ENCODE measurements at places on chromosomes 5 and 9. TPM values are rescaled to one million over a fixed set of nuclear protein-coding genes. Genes with fewer than 3 reads are reported as not detected.
A peak's percentile ranks its signal among the peaks of the same experiment; 100 is the strongest.

CFAP157 gene
- not detected for total RNA-seq

FBP1 gene
- 0.30 TPM for total RNA-seq

DNA sequence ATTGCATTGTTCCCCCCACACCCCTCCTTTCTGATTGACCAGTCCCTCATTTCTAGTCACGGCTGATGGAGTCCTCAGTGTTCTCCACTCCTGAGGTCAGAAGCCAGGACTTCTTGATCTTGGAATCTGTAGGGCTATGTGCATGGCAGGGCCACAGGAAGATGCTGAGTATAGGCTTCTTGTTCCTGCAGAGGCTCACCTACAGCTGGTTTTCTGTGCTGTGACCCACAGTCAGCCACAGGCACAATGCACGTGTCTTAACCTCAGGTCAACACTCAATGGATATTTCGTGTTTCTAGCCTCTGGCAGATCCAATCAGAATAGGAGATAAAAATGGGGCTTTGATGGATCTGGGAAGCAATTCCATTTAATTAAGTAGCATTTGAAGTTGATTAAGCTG lies 14.3 kb upstream of the CXCL14 start:
- no peak overlapping the region for H3K27ac ChIP-seq
- no peaks in the 10 kb centered on the region for H3K36me3 ChIP-seq
- no peaks in the 10 kb centered on the region for H3K4me1 ChIP-seq
- DNase-seq, result no peak
- no peak overlapping the region for H3K4me3 ChIP-seq

TMEFF1 gene
- total RNA-seq, result 0.49 TPM

DNA sequence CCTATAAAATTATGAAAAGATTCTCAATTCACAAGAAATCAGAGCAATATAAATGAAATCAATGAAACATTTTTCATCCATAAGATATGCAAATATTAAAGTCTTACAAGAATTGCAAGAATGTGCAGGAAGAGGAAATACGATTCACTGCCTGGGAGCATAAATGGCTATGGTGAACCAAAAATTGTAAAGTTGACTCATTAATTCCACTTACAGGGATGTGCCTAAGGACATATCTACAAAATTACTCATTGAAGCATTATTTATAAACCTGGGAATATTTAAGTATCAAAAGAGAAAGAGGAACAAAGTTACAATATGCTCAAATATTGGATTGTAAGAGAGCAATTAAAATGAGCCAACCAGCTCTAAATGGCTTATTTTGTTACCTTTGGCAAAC lies 6.9 kb upstream of the NIPSNAP3A start:
- no peak overlapping the region for H3K27ac ChIP-seq
- no peaks in the 10 kb centered on the region for H3K27me3 ChIP-seq
- H3K36me3 ChIP-seq, result no peaks in the 10 kb centered on the region
- H3K4me3 ChIP-seq, result no peak overlapping the region
- H3K4me1 ChIP-seq, result peaks cover 5% of the 10 kb centered on the region

DNA sequence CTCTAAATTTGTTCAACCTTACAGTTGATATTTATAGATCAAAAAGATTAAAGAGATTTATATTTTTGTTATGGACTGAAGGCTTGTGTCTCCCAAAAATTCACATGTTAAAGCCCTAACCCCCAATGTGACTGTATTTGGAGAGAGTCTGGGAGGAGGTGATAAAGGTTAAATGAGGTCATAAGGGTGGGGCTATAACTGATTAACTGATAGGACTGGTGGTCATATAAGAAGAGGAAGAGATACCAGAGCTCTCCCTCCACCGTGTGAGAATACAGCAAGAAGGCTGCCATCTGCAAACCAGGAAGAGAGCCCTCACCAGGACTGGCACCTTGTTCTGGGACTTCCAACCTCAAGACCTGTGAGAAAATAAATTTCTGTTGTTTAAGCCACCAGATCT lies 264.3 kb downstream of the ENC1 start:
- DNase-seq, result no peak
- H3K36me3 ChIP-seq, result no peaks in the 10 kb centered on the region
- H3K27me3 ChIP-seq, result peaks cover 7% of the 10 kb centered on the region
- H3K4me1 ChIP-seq, result no peaks in the 10 kb centered on the region
- no peak overlapping the region for H3K27ac ChIP-seq

GRCh38 chr5:88805151-88805784 lies 77.7 kb downstream of the MEF2C start:
- H3K4me3 ChIP-seq, result no peak overlapping the region
- H3K27me3 ChIP-seq, result no peaks in the 10 kb centered on the region
- DNase-seq, result no peak
- no peaks in the 10 kb centered on the region for H3K36me3 ChIP-seq
- no peaks in the 10 kb centered on the region for H3K4me1 ChIP-seq

- no peak for DNase-seq
- H3K36me3 ChIP-seq, result no peaks in the 10 kb centered on the region
- no peak overlapping the region for H3K4me3 ChIP-seq
- no peak overlapping the region for H3K27ac ChIP-seq
These were observed 201.1 kb downstream of the EPB41L4A start for GRCh38 chr5:112217843-112218579.

- no peaks in the 10 kb centered on the region for H3K27me3 ChIP-seq
- H3K27ac ChIP-seq, result peak overlapping the region; percentile 16
- H3K36me3 ChIP-seq, result peaks cover 46% of the 10 kb centered on the region
- DNase-seq, result peak; percentile 73
- H3K4me1 ChIP-seq, result peaks cover 40% of the 10 kb centered on the region
These were observed 142.9 kb downstream of the CDK5RAP2 start for GRCh38 chr9:120436983-120437475.

IRX2 gene
- total RNA-seq, result not detected

INSL6 gene
- total RNA-seq, result not detected

DNA sequence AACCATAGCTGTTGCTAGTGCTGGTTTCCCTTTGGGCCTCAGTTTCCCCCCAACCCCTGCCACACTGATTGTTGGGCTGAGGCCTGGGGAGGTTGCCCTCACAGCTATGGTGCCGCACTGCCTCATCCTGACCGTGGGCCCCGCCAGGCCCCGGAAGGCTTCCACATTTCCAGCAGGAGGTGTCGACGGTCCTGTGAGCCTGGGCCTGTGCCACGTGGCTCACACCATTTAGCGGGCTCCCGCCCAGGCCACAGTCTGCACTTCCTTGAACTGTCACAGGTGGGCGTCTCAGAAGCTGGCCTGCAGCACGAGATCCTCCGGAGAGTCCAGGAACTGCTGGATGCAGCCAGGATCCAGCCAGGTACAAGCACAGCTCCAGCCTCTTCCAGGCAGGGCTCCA lies 45.7 kb downstream of the LRSAM1 start:
- H3K4me3 ChIP-seq, result no peak overlapping the region
- H3K27me3 ChIP-seq, result no peaks in the 10 kb centered on the region
- H3K4me1 ChIP-seq, result peaks cover 6% of the 10 kb centered on the region
- no peak for DNase-seq

DNA sequence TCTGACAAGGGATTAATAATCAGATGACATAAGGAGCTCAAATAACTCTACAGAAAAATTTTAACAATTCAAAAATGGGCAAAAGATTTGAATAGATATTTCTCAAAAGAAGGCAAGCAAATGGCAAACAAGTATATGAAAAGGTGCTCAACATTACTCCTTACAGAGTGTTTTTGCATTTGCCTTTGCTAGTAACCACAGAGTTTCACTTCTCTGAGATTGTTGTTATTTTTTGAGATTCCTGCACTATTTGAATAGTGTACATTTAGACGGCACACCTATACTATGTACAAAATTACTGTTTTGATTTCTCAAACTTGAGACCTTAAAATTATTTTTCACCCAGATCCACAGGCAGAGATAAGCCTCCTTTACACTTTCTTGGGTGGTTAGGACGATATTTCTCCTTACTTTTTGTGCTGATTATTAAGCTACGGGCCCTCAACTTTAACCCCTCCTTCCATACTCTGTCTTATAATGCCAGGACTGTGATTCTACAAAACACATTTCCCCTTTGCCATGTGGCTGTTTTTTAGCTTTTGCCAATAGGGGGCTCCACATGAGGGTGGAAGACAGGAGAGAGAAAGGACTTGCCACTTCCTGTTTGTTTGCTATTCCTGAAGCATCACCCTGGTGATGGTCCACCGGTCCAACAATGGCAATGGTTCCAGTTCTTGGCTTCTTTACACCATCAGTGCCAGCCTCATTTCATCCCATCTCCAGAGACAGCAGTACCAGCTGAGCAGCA lies 65.0 kb upstream of the DAP start:
- no peak overlapping the region for H3K27ac ChIP-seq
- peaks cover 15% of the 10 kb centered on the region for H3K27me3 ChIP-seq
- no peak overlapping the region for H3K4me3 ChIP-seq
- H3K36me3 ChIP-seq, result no peaks in the 10 kb centered on the region

- H3K4me3 ChIP-seq, result no peak overlapping the region
- no peak overlapping the region for H3K27ac ChIP-seq
- H3K36me3 ChIP-seq, result peaks cover 3% of the 10 kb centered on the region
- peaks cover 36% of the 10 kb centered on the region for H3K4me1 ChIP-seq
These were observed 3.4 kb downstream of the IL4 start for GRCh38 chr5:132677191-132677590.

- H3K4me3 ChIP-seq, result no peak within 1 kb of the TSS
- no peak for DNase-seq
- H3K4me1 ChIP-seq, result no peaks in the 10 kb centered on the region
- no peak within 1 kb of the TSS for H3K27ac ChIP-seq
- peaks cover 62% of the 10 kb centered on the region for H3K27me3 ChIP-seq
These were observed at the start of gene ADRA1B for GRCh38 chr5:159915904-159916840. ADRA1B (plus strand) TSS chr5:159916482; CDS start chr5:159916906, 424 bp downstream.

DNA sequence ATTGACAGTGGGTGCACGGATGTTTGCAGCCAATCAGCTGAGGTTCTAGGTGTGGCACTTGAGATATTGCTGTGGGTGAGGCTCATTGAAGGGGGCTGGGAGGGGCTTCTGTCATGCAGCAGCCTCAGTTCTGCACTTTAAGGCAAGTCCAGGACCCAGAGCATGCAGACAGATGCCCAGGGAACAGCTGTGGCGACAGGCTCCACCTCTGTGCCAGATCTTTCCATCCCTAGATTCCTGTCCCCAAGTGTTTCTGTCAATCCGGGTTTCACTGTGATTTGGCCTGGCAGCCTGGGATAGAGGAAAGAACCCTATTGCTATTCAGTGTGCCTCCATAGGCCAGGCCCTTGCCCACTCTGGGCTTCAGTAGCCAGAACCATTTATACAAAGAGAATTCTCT lies 20.8 kb upstream of the CERCAM start:
- H3K27me3 ChIP-seq, result peaks cover 19% of the 10 kb centered on the region
- H3K36me3 ChIP-seq, result no peaks in the 10 kb centered on the region
- H3K27ac ChIP-seq, result no peak overlapping the region
- DNase-seq, result no peak

DNA sequence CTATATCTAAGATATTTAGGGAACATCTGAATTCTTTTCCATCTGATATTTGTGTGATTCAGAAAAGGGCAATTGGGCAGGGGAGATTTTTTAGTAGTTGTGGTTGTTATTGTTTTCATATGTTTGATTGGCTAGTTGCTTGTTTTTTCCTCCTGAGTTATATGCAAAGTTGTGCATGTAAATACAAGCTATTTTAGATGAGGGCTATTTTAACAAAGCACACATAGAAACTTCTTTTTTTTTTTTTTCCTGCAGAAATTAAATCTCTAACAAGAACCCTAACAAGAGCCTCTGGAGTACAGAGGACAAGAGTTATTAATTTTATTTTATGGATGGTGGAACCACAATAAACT lies 559.1 kb downstream of the CETN3 start:
- no peak for DNase-seq
- H3K4me3 ChIP-seq, result no peak overlapping the region
- H3K36me3 ChIP-seq, result no peaks in the 10 kb centered on the region
- no peaks in the 10 kb centered on the region for H3K4me1 ChIP-seq

- peaks cover 23% of the 10 kb centered on the region for H3K36me3 ChIP-seq
- H3K27me3 ChIP-seq, result no peaks in the 10 kb centered on the region
- no peak for DNase-seq
- H3K4me1 ChIP-seq, result peaks cover 92% of the 10 kb centered on the region
- no peak overlapping the region for H3K4me3 ChIP-seq
These were observed 80.7 kb upstream of the TNFAIP8 start for GRCh38 chr5:119275146-119275545.

PCDHGA7 gene
- total RNA-seq, result 0.07 TPM

DNA sequence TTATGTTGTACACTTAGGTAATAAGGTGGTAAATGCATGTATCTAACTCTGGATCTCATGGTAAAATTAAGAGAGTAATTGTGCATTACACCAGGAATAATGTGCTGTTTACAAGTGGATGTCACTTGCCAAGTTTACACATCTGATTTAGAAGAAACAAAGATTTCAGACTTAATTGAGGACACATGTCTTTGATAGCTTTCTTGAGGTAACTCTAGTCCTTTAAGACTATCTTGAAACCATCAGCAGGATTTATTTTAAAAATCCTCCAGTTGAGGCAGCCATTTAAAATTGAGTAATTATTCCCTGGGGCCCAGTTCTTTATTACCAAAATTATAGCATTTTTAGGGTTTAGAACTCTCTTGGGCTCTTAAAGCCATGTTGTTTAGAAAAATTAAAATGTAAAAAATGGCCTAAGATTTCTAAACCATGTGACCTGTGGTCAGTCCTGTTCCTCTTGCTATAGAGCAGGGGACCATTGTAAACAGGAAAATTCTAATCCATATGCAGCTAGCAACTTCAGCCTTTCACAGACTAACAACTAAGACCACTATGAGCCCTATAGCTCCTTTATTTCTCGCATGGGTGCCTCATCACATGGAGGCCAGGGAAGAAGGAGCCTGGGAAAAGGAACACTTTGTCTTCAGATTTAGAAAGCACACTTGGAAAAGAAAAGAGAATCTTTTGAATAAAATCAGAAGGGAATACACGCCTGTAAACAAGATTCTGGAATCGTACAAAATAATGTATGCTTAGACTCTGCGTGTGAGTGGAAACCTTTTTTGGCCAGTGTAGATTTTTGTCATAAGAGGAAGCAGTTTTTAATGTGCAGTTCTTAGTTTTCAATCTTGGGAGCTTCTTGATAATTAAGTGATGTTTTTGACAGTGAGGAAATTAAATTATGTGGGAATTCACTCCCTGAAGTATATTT lies 71.2 kb downstream of the ZSWIM6 start:
- no peak overlapping the region for H3K4me3 ChIP-seq
- H3K27me3 ChIP-seq, result peaks cover 4% of the 10 kb centered on the region
- peaks cover 15% of the 10 kb centered on the region for H3K4me1 ChIP-seq
- H3K36me3 ChIP-seq, result peaks cover 5% of the 10 kb centered on the region
- no peak for DNase-seq

TLX3 gene
- not detected for total RNA-seq
